ENCODE measurements at places on chromosomes 5 and 9. TPM values are rescaled to one million over a fixed set of nuclear protein-coding genes. Genes with fewer than 3 reads are reported as not detected.

Gene FOXE1
- 0.05 TPM for total RNA-seq

GRCh38 chr9:21324047-21324446 lies 11.2 kb downstream of the KLHL9 start:
- no peak for DNase-seq

Gene DIPK1B
- not detected for total RNA-seq

Gene NUTM2G
- not detected for total RNA-seq

Gene MRPS27
- total RNA-seq = 63.4 TPM

Gene HARS1
- total RNA-seq = 71.5 TPM

GRCh38 chr9:21889673-21890072 lies 87.2 kb downstream of the MTAP start:
- DNase-seq = no peak

DNA sequence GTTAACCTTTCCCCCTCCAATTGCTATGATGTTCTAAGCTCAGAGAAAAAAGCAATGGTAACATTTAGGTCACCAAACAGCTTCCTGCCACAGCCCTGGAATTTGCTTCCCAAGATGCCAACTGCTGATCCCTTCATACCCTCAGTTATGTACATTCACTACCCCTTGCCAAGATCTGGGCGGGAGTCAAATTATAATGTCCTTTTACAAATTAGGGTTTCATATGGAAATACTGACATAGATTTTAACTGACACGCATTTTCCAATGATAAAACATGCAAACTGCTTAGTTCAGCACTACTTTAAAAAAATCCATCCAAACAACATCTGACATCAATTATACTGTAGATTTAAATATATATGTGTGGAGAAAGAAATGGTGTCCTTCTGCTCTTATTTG lies 5.0 kb downstream of the LOX start:
- no peak for DNase-seq

GRCh38 chr5:115702025-115702424 lies 76.2 kb upstream of the TMED7 start:
- no peak for DNase-seq

GRCh38 chr5:137164961-137165360 lies 334.2 kb downstream of the SPOCK1 start:
- DNase-seq = no peak

- no peak for DNase-seq
These were observed 5.3 kb upstream of the CFAP95 start for GRCh38 chr9:69815313-69815712.

Gene RORB
- not detected for total RNA-seq

Gene STPG3
- not detected for total RNA-seq

DNA sequence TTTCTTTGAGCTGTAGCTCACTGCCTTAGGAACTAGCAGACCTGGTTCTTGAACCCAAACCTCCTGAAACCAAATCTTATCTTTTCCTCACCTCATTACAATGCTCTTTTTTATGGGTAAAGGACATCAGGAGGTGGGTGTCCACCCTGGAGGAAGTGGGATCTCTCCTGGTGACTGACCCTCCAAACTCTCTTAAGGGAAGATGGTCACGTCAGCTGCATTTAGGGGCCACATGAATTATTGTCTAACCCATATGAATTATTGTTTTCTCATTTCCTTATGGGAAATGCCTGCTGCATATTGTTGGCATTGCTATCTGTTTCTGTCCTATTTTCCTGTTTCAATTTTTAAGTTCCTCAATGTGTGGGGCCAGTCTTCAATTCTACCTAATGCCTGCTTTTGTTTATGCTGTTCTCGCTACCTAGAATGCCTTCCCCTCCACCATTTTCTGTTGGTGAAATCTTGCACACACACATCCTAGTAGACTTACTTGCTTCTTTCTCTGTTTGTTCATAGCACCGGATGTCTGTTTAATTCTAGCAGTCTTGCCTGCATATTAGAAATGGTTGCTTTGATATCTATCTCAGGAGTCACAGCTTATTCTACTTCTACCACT lies 22.0 kb upstream of the SPINK1 start:
- no peak for DNase-seq

GRCh38 chr9:37550781-37551180 lies 25.4 kb downstream of the FBXO10 start:
- DNase-seq = no peak

DNA sequence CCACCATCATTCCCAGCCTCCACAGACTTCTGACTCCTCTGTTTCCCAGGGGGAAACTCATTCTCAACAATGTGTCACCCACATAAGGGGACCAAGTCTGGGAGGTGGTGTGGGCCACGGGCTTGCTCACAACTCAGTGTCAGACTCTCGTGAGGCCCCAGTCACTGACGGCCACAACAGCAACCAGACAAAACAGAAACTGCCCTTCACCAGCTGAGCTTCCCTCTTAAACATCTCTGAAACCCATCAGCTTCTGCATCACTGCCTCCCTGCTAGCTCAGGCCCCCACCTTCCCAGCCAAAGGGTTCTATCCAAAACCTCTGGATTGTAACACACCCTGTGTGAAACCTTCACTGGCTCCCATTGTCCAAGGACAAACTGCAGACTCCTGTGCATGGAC lies 273.4 kb downstream of the CDK5RAP2 start:
- no peak for DNase-seq

- no peak for DNase-seq
These were observed 3.0 kb upstream of the CDX1 start for GRCh38 chr5:150163547-150164059.

Gene PTGS1
- total RNA-seq = not detected

- DNase-seq = no peak
These were observed 30.9 kb upstream of the CEP72 start for GRCh38 chr5:581266-581665.

DNA sequence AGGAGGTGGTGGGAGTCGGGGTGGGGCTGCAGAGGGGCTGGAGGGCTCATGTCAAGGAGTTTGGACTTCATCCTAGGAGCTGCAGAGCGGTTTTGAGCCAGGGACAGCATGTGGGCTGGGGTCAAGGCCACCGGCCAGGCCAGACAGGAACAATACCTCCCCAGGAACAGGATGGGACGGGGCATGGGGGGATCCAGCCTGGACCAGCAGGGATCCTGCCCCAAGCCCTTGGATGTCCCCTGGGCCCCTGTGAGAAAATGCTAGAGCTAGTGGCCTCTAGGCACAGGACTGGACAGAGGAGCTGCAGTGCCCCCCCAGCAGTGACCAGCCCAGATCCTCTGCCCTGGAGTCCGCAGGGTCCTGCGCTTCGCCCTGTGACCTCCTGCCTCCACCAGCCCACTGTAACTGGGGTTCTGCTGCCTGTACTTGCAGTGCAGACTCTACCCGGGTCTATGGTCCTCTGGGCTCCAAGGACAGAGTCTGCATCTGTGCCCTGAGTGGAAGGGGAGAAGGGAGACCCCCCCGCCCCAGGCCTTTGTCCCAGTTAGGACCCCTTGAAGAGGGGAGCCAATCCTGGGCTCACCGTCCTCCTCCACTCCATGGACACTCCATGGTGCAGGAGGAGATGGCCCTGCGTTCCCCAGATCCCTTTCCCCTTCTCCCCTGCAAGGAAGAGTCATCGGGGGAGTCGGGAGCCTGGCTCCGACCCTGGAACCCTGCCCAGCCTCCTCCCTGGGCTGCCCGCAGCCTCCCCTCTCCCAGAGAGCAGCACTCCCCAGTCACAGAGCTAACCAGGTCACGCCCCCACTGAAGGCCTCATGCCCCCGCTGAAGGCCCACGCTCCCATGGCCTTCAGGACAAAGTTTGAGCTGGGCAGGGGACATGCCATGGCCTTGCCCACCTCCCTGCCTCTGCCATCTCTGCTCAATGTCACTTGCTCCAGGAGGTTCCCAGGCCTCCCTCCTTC lies 3.0 kb upstream of the MXD3 start:
- DNase-seq = no peak

Gene SLC34A1
- total RNA-seq = 0.27 TPM

DNA sequence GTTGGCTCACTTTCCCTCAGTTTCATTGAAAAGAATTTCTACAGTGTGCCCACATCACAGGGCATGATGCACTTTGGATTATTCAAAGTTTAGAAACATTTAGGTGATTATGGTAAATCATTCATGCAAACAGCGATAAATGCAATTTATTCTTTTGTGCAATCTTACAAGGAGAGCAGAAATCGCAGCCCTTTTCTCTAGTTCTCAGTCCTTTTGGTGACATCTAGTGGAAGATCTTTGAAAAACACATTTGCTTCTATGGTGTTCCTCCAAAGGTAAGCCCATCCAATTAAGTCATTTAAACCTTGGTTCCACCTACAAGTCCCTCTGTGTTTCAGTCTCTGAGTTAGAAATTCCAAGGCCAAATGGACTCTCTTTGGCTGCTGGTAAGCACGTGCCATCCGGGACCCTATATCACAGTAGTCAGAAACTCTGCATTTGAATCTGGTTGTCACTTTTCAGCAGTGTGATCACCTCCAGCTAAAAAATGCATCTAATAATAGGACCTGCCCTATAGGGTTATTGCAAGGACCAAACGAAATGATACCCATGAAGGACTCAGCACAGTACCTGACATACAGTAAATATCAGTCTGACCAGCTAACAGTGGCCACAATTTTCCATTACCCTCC lies 66.4 kb downstream of the MACROH2A1 start:
- no peak for DNase-seq

- no peak for DNase-seq
These were observed 34.2 kb downstream of the SUSD1 start for GRCh38 chr9:112140936-112141335.
